Stimulated activated CD4-positive, alpha-beta T cell treated with anti-CD3 and anti-CD28 coated beads, Interleukin-1b, Interleukin-23, amount 100 ng/mL, for 24 hours (primary cell): ENCODE measurements at places on chromosomes 5 and 9.

DNA sequence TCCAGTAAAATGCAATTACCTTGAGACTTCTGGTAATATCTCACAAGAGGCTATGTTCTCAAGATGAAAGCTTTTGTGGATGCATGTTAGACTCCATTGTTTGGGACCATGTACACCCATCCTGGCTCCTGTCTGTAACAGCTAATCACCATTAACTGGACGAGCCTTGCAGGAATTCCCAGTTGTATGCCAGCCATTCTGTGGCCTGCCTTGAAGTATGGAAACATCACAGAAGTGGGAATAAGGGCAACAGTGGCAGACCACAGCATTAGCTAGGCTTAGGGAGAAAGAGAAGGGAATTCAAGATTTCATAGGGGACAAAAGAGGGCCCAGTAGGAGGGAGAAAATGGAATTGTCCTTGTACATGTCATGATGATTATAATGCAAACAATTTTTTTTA, 79.0 kb downstream of the RORB start:
- DNase-seq: no peak

DNA sequence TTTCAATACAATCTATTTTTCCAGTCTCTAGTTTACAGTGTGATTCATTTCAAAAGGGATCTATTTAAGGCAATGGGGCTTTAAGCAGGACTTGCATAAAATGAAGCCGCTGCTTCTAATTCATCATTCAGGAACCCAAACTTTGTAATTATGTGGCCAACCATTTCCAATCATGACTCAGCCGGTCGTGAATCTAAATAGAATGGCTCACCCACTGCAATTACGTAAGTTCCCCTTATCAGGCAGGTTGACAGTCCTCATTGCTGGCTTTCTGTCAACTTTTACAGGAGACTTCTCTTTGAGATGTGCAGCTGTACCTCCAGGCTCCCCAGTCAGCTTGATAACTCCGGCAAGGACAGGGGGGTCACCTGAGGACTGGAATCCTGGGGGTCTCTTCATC, 152.8 kb upstream of the DAP start:
- no peak for DNase-seq

- DNase-seq: no peak
Measured at GRCh38 chr9:72485821-72486593, 35.4 kb upstream of the TMC1 start.

DNA sequence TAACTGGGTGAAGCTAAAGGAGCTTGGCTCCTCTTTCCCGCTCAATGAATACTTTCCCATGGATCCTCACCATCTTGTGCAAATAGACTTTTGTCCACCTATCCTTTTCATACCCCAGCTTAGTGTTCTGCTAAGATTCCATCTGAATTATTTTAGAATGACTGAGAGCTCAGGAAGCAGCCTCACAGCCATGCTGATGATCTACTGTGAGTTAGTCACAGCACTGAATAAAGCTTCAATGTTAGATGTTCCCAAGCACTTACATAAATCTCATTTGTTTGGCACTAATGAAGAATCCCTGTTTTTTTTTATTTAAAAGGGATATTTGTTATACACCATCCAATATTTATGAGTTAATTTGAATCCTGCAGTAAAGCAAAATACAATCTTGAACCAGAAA, 317.6 kb upstream of the TRPC7 start:
- no peak for DNase-seq

GRCh38 chr5:175700991-175701390, 43.1 kb downstream of the HRH2 start:
- DNase-seq: no peak

DNA sequence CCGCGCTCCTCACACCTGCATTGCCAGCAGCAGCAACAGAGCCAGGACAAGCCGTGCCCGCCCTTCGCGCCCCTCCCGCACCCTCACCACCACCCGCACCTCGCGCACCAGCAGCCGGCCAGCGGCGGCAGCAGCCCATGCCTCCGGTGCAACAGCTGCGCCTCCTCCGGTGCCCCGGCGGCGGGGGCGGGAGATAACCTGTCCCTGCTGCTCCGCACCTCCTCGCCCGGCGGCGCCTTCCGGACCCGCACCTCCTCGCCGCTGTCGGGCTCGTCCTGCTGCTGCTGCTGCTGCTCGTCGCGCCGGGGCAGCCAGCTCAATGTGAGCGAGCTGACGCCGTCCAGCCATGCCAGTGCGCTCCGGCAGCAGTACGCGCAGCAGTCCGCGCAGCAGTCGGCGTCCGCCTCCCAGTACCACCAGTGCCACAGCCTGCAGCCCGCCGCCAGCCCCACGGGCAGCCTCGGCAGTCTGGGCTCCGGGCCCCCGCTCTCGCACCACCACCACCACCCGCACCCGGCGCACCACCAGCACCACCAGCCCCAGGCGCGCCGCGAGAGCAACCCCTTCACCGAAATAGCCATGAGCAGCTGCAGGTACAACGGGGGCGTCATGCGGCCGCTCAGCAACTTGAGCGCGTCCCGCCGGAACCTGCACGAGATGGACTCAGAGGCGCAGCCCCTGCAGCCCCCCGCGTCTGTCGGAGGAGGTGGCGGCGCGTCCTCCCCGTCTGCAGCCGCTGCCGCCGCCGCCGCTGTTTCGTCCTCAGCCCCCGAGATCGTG, 517 bp downstream of the KCNN2 start:
- no peak for DNase-seq
